ENCODE measurements at places on chromosomes 11 and 22. TPM values are rescaled to one million over a fixed set of nuclear protein-coding genes. Genes with fewer than 3 reads are reported as not detected.

The OR8H3 gene
- not detected for total RNA-seq

The OR8A1 gene
- total RNA-seq: not detected

The IRAG1 gene
- 0.59 TPM for total RNA-seq

The BAD gene
- total RNA-seq: 102 TPM

Measured in bronchus fibroblast of lung (primary cell).